Airway epithelial cell (primary cell): ENCODE measurements at places on chromosomes 2 and 18. TPM values are rescaled to one million over a fixed set of nuclear protein-coding genes. Genes with fewer than 3 reads are reported as not detected.

The GALNT5 gene
- total RNA-seq = 48.1 and 67.4 TPM in 2 replicates

The GAL3ST2 gene
- total RNA-seq = not detected in 2 replicates

The NPAS2 gene
- 7.2 and 12.3 TPM in 2 replicates for total RNA-seq

The TWIST2 gene
- 10.0 and 14.7 TPM in 2 replicates for total RNA-seq

The NAGK gene
- total RNA-seq = 94.1 and 102 TPM in 2 replicates

The CLEC4F gene
- not detected in 2 replicates for total RNA-seq

The TFCP2L1 gene
- total RNA-seq = 9.3 and 12.9 TPM in 2 replicates

The HTR2B gene
- total RNA-seq = 0.05 TPM in 1 of 2 replicates, not detected in the other

The SEMA4C gene
- total RNA-seq = 15.2 and 16.6 TPM in 2 replicates

The SP5 gene
- not detected in 2 replicates for total RNA-seq

The DCDC2C gene
- total RNA-seq = not detected in 2 replicates

The PIK3C3 gene
- total RNA-seq = 30.6 and 30.7 TPM in 2 replicates

The SLC23A3 gene
- total RNA-seq = 0.21 and 0.28 TPM in 2 replicates

The MC4R gene
- total RNA-seq = not detected in 2 replicates

The POTEI gene
- not detected in 2 replicates for total RNA-seq

The ABCB6 gene
- 23.6 and 25.6 TPM in 2 replicates for total RNA-seq

The SPATA3 gene
- total RNA-seq = not detected in 2 replicates

The IGFBP2 gene
- 643 and 678 TPM in 2 replicates for total RNA-seq

The SERPINB11 gene
- 0.05 and 0.35 TPM in 2 replicates for total RNA-seq

The FAM210A gene
- total RNA-seq = 13.3 TPM in 2 replicates

The LTBP1 gene
- total RNA-seq = 37.7 and 45.5 TPM in 2 replicates

The CYP27C1 gene
- 1.1 and 1.7 TPM in 2 replicates for total RNA-seq

The SLC30A3 gene
- not detected in 2 replicates for total RNA-seq

The TCF23 gene
- total RNA-seq = not detected in 2 replicates

The FHOD3 gene
- 18.7 and 23.2 TPM in 2 replicates for total RNA-seq
